Amygdala (tissue), 56 donors: ENCODE measurements at places on chromosomes 6 and 20.

DNA sequence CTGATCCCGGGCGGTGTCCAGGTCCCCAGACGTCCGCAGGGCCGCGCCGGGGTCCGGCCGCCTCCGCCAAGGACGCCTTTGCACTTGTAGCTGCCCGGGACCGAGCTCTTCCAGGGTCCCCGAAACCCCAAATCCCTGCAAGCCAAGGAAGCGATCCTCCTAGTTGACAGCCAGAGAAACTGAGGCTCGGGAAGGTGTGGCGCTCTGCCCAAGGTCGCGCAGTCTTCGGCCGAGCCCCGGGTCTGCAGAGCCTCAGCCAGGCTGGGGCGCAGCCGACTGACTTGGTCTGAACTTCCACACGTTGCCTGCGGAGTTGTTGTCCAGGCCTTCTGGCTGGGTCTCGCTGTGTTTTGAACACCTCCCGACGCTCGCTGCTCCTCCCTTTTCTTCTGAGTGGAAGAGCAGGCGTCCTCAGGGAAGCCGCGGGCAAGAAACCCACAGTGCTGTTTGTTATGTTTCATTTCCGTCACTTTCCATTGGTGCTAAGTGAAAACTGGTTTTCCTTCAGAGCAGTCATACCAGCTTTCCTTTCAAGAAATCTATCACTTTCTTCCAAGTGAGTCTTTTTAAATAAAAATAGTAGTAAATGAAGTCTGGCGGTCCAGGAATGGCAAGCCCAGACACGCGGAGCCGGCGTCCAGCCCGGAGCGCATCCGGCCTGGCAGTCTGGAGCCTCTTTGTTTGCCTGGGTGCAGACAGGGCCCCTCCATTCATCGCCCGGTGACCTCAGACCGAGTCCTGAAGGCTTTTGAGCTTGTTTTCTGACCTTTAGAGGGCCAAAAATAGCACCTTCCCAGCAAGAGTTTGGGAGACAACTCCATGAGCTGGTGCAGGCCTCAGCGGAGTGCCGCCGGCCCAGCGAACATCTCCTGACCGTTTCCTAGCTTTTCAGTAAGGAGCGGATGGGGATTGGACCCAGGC, 698 bp downstream of the FAM210B start:
- no peak for DNase-seq

DNA sequence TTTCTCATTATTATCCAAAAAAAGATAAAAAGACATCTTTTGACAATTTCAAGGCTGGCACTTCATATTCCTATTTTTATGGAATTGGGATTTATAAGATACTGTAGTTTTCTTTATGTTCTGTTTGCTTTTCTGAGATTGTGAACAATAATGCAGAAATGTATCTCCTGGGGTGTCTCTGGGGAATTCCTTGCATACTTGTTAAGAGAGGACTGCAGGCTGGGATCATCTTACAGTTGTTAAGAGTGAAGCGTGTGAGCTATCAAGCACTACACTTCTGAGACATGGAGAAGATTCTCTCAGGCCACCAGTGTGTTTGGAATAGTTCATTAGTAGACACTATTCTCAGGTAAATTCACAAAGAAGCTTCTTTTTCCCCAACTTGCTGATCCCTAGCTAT, 963.3 kb upstream of the GJE1 start:
- no peak for DNase-seq

DNA sequence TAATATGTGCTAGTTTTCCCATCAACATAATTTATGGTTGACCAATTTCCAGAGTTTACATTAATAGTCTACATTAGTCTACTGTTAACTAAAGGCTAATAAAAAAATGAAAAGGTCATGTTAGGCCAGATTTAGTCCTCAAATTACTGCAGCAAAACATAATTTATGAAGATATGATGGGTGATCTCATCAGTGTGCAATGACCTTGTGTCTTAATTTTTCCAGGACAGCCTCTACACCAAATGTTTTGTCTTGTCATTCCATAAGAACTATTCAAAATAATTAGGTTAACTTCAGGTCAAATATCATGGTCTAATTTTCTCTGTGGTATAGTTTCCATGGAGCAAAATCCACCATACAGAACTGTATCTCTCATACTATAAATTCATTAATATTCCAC, 234.2 kb downstream of the COL12A1 start:
- no peak for DNase-seq

DNA sequence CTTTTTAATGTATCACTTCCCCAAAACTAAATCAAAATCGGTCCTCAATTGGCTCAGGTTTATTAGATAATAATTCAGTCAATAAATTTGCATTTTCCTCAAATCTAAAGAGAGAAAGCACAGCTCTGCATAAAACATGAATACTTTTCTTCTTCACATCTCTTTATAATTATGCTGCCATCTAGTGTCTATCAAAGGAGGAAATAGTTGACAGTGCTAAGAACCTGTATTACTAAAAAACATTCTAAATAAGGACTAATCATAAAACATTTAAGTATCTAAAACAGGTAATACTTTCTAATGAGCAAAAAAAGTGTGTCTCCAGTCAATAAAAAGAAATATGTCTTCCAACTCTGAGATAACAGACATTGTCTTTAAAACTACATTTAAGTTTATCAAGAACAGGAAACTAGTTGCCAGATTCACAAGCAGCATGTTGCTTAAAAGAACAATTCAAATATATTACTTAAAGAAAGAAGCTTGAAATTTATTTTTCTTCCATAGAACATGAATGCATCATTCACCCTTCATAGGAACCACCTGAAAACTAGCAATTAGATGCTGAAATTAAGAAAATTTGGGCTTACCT, 56.5 kb upstream of the DST start:
- DNase-seq: no peak

GRCh38 chr20:49951151-49951550, 15.0 kb downstream of the RNF114 start:
- no peak for DNase-seq

DNA sequence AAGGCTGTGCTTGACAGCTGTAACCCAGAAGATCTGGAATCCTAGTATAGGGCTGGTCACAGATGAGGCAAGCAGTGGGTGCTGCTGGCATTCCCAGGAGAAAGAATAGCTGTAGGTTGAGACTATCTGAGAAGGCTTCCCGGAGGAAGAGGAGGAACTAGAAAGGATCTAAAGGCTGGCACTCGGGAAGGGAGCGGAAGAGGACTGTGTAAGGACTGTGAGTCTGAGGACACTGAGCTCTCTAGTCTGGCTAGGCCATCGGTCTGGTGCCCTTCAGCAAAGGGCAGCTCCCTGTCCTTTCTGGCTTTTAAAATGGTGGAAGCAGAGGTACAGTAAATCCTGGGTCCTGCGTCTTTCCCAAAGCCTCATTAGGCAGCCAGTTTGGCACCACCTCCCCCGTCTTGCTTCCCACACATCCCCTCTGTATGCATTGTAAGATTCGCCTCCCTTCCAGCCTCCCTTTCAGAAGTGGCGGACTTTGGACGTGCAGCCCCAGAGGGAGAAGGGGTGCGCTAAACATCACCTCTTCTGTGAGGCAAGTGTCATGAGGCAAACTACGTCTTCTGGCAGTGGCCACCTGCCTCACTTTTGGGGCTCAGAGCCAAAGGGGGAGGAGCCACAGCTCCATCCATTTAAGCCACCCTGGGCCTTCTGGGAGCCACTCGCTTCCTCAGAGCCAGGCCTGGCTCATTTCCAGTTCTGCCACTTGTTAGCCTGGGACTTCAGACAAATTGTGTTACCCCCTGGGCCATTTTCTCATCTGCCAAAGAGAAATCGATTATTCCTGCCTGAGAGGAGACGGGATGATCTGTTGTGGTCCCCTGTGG, 8.6 kb downstream of the SNPH start:
- no peak for DNase-seq

DNA sequence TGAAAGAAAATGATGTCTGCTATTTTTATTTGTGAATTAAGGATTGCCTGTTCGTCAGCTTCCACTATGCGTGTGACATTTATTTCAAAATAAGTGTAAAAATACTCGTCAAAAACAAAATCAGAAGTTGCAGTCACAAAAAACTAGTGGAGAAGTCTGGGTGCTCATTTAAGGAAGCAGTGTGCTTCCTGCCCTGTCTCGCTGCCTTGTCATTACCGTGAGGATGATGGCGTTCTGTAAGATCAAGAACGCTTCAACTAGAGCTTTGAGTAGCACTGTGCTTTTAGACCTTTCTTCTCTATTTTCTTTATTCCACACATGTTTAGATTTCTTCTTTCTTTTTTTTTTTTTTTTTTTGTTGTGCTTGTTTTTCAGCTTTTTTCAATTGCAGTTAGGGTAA, 186.9 kb downstream of the TBC1D7 start:
- DNase-seq: no peak

DNA sequence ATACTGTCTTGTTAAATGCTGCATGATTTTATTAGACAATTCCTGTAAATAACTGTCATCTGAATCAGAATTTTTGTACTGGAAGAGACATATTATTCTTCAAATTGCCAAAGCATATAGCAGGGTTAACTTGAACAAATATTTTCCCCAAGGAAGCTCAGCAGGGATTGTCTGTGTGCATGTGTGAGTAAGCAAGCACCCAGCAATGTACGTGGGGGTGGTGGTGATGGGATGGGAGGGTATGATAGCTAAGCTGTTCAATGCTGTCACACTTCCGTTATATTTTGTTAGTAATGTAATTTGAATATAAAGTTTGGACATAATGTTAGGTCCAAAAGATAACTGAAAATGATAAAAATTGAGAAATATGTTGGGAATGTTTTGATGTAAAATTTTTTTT, 118.1 kb downstream of the MYB start:
- DNase-seq: no peak

GRCh38 chr6:79776076-79776475, 144.9 kb downstream of the SH3BGRL2 start:
- DNase-seq: no peak

DNA sequence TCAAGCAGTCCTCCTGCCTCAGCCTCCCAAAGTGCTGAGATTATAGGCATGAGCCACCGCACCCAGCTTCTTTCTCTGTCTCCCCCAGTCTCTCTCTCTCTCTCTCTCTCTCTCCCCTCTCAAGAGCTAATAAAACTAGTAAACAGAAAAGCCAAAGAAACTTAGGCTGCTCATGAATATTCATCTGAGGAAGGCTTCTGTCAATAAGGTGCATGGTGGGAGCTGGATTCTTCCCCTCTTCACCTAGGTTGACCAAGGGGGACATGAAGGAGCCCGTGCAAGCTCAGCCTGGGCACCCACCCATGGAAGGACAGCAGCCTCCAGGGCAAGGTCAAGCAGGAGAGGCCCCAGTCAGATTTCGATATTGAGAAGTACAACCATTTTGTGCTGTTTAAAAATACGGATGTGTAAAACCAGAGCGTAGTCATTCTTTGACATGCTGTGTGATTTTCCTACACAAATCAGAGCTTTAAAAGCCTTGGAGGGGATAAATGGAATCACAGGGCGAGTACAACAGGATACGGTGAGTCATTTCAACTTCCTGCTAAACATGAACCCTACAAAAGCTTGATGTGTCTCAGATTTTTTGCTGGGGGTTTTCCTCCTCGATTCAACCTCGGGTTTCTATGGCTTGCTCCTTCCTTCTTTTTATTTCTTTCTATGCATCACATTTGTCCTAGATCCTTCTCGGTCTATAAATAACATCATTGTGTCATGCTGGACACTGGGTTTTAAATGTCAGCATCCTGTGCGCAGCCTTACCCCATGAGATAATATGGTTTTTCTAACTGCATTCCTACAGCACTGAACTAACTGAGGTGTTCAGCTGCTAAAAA, 368.9 kb upstream of the JARID2 start:
- no peak for DNase-seq

DNA sequence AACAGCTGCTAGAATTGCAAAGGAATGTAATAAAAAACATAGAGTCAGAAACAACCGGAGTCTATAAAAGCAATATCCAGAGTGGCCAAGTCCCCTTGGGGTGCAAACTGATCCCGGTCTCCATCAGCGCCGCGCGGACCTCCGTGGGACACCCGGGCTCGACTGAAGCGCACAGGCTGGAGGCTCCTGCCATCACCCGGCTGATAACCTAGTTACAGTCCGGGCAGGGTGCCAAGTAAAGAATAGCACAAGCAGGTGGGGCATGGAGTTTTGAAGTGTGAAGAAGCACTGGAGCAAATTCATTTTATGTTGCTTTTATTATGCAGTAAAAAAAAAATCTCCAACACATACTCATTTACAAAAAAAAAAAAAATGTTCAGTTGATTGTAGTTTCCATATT, 205.1 kb upstream of the GMDS start:
- no peak for DNase-seq

- DNase-seq: no peak
These were observed 21.7 kb downstream of the CPNE1 start for GRCh38 chr20:35643045-35643444.

DNA sequence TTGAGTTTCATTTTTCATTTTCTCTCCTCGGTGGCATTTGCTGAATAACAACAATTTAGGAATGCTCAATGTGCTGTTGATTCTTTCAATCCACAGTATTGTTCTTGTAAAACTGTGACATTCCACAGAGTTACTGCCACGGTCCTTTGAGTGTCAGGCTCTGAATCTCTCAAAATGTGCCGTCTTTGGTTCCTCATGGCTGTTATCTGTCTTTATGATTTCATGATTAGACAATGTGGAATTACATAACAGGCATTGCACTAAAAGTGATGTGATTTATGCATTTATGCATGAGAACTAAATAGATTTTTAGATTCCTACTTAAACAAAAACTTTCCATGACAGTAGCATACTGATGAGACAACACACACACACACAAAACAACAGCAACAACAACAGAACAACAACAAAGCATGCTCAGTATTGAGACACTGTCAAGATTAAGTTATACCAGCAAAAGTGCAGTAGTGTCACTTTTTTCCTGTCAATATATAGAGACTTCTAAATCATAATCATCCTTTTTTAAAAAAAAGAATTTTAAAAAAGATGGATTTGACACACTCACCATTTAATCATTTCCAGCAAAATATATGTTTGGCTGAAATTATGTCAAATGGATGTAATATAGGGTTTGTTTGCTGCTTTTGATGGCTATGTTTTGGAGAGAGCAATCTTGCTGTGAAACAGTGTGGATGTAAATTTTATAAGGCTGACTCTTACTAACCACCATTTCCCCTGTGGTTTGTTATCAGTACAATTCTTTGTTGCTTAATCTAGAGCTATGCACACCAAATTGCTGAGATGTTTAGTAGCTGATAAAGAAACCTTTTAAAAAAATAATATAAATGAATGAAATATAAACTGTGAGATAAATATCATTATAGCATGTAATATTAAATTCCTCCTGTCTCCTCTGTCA, 88.1 kb downstream of the SNAP25 start:
- DNase-seq: no peak

DNA sequence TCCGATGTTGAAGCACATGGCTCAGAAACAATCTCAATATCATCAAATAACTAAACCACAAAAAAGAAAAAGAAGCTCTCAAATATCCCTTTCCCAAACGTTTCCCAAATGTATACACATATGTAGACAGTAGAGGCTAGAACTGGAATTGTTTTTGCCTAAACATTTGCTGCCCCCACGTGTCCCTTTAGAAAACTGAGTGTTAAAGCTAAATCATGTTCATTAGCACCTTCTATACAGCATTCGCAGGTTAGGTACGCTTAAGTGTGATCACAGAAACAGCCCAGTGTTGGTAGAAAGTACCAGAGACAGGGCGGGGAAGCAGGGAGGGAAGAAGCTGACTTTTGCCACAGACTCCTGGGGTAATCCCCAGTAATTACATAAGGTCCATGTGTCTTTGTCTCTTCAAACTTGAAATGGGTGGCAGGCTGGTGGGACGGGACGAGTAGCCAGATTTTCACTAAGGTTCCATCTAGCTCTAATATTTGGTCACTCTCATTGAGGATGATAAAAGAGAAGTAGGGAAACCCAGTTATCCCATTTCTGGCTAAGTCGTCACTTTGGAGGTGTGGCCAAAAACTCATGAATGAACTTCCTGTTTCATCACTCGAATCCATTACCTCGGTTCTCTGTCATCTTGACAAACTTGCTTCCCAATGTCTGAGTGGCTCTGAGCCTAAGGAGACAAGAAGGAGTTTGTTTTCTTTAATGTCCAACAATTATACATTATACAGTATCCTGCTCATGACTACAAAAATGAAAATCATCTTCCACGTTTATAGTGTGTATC, 15.0 kb upstream of the TFAP2A start:
- no peak for DNase-seq
